ENCODE measurements at places on chromosomes 7 and 10.

GRCh38 chr7:74254858-74255379 is 720 bp upstream of the RFC2 start:
- DNase-seq, result no peak

DNA sequence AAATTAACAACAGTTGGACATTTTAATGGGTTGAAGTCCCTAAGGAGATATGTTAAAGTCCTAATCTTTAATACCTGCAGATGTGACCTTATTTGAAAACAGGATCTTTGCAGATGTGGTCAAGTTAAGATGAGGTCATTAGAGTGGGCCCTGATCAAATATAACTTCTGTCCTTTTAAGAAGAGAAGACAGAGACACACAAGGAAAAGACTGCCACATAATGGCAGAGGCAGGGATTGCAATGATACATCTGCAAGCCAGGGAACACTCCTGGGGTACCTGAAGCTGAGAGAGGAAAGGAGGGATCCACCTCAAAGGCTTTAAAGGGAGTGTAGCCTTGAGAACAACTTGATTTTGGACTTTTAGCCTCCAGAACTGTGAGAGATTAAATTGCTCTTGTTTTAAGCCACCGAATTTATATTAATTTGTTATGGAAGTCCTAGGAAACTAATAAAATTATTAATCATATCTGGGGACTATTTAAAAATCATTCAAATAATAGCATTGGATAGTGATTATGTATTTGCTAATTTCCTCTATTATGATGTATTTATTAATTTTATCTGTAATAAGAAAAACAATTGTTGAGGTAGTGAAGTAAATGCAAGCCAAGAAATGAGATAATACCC is 700.0 kb upstream of the PCDH15 start:
- DNase-seq, result no peak

GRCh38 chr7:147413557-147413870 is 1177.1 kb upstream of the C7orf33 start:
- DNase-seq, result no peak

DNA sequence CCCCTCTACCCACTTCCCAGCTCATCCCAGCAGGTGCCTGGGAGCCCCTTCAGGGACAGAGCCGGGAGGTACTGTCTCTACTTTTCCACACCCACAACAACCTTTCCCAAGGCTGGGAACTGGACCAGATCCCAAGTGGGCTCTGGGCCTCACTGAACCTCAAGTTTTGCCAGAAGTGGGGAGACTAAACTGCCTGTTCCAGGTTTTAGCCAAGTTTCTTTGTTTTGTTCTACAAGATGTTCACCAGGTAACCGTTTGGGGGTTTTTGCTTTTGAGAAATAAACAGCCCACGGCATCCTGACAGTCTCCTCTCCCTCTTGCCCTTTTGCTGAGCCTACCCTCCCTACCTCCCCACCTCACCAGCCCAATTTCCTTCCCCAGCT is 10.6 kb upstream of the EMX2 start:
- DNase-seq, result no peak

GRCh38 chr10:76884673-76885275 is 752.8 kb downstream of the KCNMA1 start:
- no peak for DNase-seq

- no peak for DNase-seq
These were observed 852.9 kb downstream of the SORCS1 start for GRCh38 chr10:106311590-106311989.

DNA sequence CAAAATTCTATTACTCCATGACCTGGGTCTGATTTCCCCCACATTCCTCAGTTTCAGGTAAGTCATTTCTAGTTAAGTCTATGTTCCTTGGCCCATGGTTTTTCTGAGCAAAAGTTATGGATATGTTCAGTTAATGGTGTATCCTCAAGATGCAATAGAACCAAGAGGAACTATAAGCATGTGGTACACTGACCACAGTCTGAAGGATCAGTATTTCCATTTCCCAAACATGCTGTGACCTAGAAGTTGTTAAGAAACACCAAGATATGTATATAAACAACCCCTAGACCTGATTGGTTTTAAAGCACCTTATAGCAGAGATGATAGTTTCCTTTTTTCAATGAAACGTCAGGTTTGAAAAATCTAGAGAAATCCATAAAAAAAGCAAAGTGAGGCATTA is 94.2 kb upstream of the ABCB5 start:
- no peak for DNase-seq

- DNase-seq, result no peak
These were observed 36.3 kb downstream of the AKR1B1 start for GRCh38 chr7:134422638-134423037.

- no peak for DNase-seq
These were observed 160.9 kb upstream of the INSYN2A start for GRCh38 chr10:127357265-127357664.

GRCh38 chr10:54576541-54576940 is 224.5 kb downstream of the PCDH15 start:
- no peak for DNase-seq

GRCh38 chr10:575402-576129 is 113.9 kb downstream of the DIP2C start:
- no peak for DNase-seq

GRCh38 chr7:111328487-111328886 is 233.8 kb downstream of the IMMP2L start:
- no peak for DNase-seq

DNA sequence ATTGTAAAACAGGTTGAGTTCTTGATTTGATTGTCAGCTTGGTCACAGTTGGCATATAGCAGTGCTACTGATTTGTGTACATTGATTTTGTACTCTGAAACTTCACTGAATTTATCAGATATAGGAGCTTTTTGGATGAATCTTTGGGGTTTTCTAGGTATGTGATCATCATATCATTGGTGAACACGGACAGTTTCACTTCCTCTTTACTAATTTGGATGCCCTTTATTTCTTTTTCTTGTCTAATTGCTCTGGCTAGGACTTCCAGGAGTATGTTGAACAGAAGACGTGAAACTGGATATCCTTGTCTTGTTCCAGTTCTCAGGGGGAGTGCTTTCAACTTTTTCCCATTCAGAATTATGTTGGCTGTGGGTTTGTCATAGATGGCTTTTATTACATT is 86.9 kb downstream of the EXOC4 start:
- DNase-seq, result no peak

- DNase-seq, result no peak
These were observed 374.6 kb upstream of the GHITM start for GRCh38 chr10:83764666-83765065.

DNA sequence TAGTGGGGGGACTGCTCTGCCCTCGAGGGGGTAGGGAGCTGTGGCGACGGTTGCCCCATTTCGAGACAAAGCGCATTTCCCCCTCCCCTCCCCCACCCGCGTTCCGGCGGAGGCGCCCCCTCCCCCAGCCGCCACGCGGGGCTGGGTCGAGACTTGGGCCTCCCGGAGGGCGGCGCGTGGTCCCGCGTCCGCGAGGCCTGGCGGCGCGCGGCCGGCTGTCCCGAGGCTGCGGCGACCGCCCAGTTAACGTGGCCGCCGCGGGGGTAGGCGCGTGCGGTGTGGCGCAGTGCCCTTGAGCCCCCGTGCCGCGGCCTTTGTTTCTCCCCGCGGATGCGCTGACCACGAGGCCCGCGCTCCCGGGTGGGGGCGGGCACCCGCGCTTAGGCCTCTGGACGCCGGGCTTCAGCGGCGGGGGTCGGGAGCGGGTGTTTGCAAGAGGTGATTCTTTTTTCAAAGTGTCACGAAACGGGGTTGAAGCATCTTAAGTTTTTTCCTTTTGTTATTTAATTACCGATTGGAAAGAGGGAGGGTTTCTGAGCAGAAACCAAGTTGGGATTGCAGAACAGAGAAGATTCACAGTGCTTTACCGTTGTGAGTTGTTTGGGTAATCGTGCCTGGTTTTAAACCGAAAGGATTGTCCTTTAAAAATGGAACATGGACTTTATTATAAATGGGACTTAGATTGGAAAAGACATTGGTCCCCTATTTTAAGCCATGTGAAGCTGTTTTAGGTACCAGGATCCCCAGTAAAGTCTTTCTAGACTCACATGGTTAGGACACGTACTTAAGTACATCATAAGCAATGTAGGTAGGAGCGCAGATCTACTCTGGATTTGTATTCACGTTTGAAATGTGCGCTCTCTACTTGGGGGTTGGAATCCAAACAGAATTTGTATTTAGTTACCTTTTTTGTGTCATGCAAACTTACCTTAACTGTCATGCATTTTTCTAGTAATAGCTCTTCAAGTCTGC is 760 bp downstream of the CBX3 start:
- peak; percentile 45 for DNase-seq

DNA sequence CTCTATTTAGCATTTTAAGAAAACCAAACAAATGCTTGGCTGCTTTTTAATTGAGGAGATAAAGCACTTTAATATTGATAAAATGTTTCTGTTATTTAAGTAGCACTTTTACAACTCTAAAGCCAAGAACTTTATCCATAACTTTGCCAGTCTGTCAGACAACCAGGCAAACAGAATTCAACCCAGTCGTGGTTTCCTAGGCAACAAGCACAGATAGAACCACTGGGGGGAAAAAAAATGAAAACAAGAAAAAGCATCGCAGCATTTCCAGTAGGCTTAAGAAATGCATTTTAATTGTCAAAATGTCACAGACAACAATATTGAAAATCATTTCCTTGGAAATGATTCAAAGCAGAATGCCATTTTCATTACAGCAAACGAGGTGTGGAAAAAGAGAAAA is 323.4 kb downstream of the PARD3 start:
- DNase-seq, result no peak

GRCh38 chr10:107280293-107280692 is 115.8 kb upstream of the SORCS1 start:
- no peak for DNase-seq

Data from activated T-helper 1 cell treated with Interleukin-2 at 50 U/mL for 16 hours (primary cell).